Forelimb muscle (tissue), 1 donor: ENCODE measurements at places on chromosomes 7 and 10.
A peak's percentile ranks its signal among the peaks of the same experiment; 100 is the strongest.

GRCh38 chr10:128468462-128468861, 342.2 kb upstream of the MKI67 start:
- no peak for DNase-seq

DNA sequence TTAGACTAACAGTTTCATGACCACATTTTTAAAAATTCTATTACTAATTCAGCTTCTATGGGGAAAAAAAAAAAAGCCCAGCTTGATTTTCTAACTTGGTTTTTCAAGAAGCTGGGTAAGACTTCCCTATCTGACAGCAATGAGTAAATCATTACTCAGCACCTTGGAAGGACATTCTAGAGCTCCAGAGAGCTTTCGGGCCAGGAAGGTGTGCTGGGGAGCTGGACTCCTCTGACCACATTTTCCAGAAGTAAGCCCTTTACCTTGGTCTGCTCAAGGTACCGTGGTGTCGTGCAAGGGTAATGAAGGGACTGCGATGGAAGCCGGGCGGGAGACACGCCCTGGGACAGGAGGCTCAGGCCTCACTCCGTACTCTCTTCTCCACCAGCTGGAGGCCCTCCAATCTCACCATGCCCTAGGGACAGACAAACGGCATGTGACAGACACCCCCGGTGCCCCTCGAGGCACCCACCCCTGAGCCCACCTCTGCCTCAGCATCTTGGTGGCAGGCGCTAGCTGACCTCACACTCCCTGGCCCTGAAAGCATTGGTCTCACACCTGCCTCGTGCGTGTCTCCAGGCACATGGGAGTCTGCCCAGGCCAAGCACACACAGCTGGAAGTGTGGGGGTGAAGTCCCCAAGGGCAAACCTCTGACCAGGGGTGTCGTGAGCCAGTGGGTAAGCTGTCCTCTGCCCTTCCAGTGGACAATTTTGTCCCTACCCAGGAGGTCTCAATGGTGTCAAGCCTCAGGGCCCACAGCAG, 152.1 kb downstream of the OAT start:
- DNase-seq: no peak

- DNase-seq: no peak
Observed at GRCh38 chr10:78570633-78571235, 498.0 kb upstream of the ZMIZ1 start.

GRCh38 chr7:154409703-154410311, 357.6 kb downstream of the DPP6 start:
- peak; percentile 19 for DNase-seq

DNA sequence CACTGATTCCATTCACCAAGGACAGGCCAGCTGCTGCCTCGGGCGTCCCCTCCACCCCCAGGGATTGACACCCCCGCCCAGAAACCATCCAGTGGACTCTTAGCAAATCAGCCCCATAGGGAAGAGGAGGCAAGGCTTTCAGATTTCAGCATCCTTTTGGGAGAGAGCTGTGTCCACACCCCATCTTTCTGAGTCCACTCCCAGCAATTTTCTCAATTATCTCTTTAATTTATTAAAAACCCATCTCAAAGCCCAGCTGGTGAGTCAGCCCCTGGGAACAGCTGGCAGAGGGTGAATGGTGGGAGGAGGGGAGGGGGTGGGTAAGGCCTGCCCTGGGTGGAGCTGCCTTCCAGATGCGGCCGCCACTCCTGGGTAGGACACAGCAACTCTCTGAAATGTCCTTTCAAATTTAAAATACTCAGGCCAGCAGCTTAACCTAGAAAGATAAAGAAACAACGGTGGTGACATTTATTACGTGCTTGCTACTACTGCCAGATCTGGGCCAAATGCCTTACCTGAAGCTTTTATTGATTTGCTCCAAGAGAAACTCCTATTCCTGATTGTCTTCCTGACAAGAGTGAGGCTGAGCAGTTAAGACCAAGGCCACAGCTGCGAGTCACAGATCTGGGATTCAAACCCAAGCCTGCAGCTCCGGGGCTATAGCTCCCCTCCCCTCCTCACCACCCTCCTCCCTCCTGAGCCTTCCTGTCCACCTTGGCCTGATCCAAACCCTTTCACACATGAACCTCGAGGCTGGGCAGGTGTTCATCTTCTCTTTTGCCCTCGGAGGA, 120.4 kb downstream of the RGS10 start:
- DNase-seq: no peak

- DNase-seq: no peak
Observed at GRCh38 chr7:21902240-21902639, 43.5 kb downstream of the CDCA7L start.
